Neural crest cell (in vitro differentiated cells): ENCODE measurements at places on chromosomes 13 and 19. TPM values are rescaled to one million over a fixed set of nuclear protein-coding genes. Genes with fewer than 3 reads are reported as not detected.

Gene CYP2F1
- total RNA-seq: not detected in 2 replicates

Gene SERPINE3
- total RNA-seq: not detected in 2 replicates

Gene TNNT1
- 1.1 TPM in 1 of 2 replicates, not detected in the other for total RNA-seq

- no peak overlapping the region for H3K4me3 ChIP-seq
- H3K27ac ChIP-seq: no peak overlapping the region
- H3K27me3 ChIP-seq: no peaks in the 10 kb centered on the region
- no peaks in the 10 kb centered on the region for H3K36me3 ChIP-seq
- DNase-seq: no peak
Measured at GRCh38 chr13:43348397-43348796, 325.0 kb downstream of the DNAJC15 start.

- H3K4me1 ChIP-seq: peaks cover 38% of the 10 kb centered on the region
- H3K27ac ChIP-seq: peak overlapping the region; percentile 90
- H3K4me3 ChIP-seq: peak overlapping the region; percentile 91
- peaks cover 27% of the 10 kb centered on the region for H3K27me3 ChIP-seq
- no peaks in the 10 kb centered on the region for H3K36me3 ChIP-seq
- no peak for DNase-seq
Measured at GRCh38 chr19:53868091-53868891, 608 bp downstream of the MYADM start.

DNA sequence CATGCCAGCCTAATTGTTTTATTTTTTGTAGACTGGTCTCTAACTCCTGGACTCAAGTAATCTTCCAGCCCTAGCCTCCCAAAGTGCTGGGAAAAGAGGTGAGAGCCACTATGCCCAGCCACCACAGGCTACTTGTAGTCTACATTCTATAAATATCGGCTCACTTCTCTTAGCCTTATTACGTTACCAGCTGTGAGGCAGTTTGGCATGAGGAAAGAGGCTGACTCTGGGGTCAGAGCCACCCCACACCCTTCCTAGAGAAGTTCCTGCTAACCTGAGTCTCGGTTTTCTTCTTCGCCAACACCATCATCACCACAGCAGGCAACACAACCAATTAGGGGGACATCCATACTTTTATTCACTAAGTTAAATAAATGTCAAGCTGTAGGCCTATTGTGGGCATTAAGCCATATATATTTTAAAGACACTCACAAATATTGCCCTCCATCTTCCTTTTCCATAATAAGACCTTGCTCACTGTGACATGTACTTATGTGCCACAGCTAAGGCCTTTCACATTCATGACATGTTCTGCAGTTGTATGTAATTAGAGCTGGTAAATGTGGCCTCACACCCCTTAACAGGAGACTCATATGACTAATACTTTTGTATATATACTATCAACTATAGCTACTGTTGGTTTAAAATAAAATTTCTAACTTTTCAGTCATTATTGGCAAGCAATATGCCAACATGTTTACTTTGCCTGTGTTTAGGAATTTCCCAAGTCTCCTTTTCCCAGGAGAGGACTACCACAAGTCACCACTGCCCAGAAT lies 5.7 kb downstream of the SLC25A30 start:
- DNase-seq: no peak
- no peak overlapping the region for H3K4me3 ChIP-seq
- no peaks in the 10 kb centered on the region for H3K27me3 ChIP-seq
- H3K36me3 ChIP-seq: peaks cover 6% of the 10 kb centered on the region
- peaks cover 26% of the 10 kb centered on the region for H3K4me1 ChIP-seq

- H3K36me3 ChIP-seq: no peaks in the 10 kb centered on the region
- peaks cover 69% of the 10 kb centered on the region for H3K27me3 ChIP-seq
- H3K27ac ChIP-seq: no peak overlapping the region
- no peak overlapping the region for H3K4me3 ChIP-seq
- H3K4me1 ChIP-seq: no peaks in the 10 kb centered on the region
- no peak for DNase-seq
Measured at GRCh38 chr19:16330806-16331690, 6.4 kb downstream of the KLF2 start.

GRCh38 chr19:34692549-34692948 lies 15.1 kb downstream of the ZNF302 start:
- DNase-seq: no peak
- no peaks in the 10 kb centered on the region for H3K4me1 ChIP-seq
- no peak overlapping the region for H3K4me3 ChIP-seq
- peaks cover 7% of the 10 kb centered on the region for H3K36me3 ChIP-seq

DNA sequence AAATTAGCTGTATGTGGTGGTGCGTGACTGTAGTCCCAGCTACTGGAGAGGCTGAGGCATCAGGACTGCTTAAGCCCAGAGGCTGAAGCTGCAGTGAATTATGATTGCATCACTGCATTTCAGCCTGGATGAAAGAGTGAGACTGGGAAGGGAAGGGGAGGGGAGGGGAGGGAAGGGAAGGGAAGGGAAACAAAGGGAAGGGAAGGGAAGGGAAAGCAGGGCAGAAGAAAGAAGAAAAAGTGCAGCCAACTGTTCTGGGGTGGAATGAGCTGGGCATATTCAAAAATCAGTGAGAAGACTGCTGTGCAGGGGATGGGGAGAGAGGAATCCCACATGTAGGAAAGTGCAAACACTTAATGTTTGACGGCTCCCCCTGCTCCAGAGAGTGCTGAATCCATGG lies 905.5 kb downstream of the UQCRFS1 start:
- H3K4me1 ChIP-seq: no peaks in the 10 kb centered on the region
- H3K4me3 ChIP-seq: no peak overlapping the region
- H3K27ac ChIP-seq: no peak overlapping the region
- no peak for DNase-seq
- H3K36me3 ChIP-seq: no peaks in the 10 kb centered on the region
- peaks cover 5% of the 10 kb centered on the region for H3K27me3 ChIP-seq

DNA sequence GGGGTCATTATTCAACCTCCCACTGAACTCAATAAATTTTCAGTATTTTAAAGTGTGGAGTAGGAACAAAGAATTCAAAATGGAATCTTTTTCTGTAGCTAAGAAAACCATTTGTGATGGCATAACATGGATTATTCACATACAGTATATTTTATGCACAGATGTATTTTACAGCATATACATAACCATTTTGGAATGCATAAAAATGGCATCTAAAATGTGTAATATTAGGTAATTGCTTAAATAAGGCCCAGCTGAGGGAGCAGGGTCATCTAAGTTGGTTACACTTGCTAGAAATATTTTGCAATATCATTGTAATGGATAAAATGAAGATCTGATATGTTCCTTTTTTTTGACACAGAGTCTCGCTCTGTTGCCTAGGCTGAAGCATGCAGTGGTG lies 146.9 kb downstream of the LMO7 start:
- no peaks in the 10 kb centered on the region for H3K27me3 ChIP-seq
- DNase-seq: no peak
- no peak overlapping the region for H3K4me3 ChIP-seq
- no peaks in the 10 kb centered on the region for H3K4me1 ChIP-seq
- peaks cover 8% of the 10 kb centered on the region for H3K36me3 ChIP-seq
